Lower leg skin (tissue), 4 donors: ENCODE measurements at places on chromosomes 2 and 18. TPM values are rescaled to one million over a fixed set of nuclear protein-coding genes. Genes with fewer than 3 reads are reported as not detected.

DNA sequence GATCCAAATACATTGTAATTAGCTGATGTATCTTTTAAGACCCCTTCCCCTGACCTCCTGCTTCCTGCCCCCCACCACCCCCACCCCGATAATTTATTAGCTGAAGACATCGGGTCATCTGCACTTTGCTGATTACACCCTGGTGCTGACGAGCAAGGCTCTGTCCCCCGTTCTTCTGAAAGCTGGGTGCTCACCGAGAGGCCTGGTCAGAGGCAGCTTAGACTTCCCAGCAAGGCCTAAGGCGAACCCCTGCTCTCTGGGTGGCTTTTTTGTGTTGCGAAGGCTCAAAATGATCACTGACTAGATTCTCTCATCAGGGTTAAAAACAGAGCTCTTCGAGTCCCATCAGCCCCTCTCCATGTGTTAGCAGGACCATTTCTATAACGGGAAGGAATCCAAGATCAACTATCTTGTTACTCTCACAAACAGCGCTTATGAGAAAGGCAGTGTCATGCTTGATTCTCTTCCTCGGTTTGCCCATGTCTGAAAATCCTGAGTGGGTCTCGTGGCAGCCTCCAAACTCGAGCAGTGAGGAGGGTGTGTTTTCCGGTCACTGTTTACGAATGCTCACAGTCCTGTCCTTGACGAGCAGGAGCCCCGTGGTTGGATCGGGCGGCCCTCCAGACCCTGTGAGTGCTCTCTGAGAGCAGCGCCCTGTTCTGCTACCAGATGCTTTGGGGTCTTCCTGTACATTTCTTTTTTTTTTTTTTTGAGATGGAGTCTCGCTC is 201.6 kb downstream of the HDAC4 start:
- peak; percentile 54 for DNase-seq

GRCh38 chr2:67212203-67212602 is 184.9 kb upstream of the ETAA1 start:
- no peak for DNase-seq

GRCh38 chr2:18276583-18277075 is 283.8 kb downstream of the RDH14 start:
- no peak for DNase-seq

- DNase-seq, result no peak
Observed at GRCh38 chr2:157890969-157891642, 15.0 kb upstream of the ACVR1 start.

- DNase-seq, result peak; percentile 6
Observed at GRCh38 chr2:233791151-233791882, 13.2 kb downstream of the MROH2A start.

SCRN3 gene
- 12.4 TPM for total RNA-seq

GRCh38 chr18:25352629-25353005 is 651 bp upstream of the ZNF521 start:
- DNase-seq, result no peak

GRCh38 chr18:61199171-61199848 is 133.9 kb upstream of the CDH20 start:
- no peak for DNase-seq

CXCR1 gene
- total RNA-seq, result not detected

STK25 gene
- 315 TPM for total RNA-seq

GRCh38 chr2:170229744-170230143 is 51.8 kb downstream of the MYO3B start:
- DNase-seq, result no peak

- no peak for DNase-seq
Observed at GRCh38 chr2:152046940-152047339, 51.9 kb downstream of the CACNB4 start.

- no peak for DNase-seq
Observed at GRCh38 chr2:183614799-183615435, 490.7 kb downstream of the NUP35 start.

C2orf92 gene
- 8.4 TPM for total RNA-seq

GRCh38 chr18:3171631-3172030 is 48.1 kb downstream of the MYOM1 start:
- DNase-seq, result no peak

ATF2 gene
- 24.5 TPM for total RNA-seq

GRCh38 chr18:46398005-46398404 is 259.0 kb downstream of the LOXHD1 start:
- no peak for DNase-seq

GRCh38 chr2:112482309-112483041 is 519 bp downstream of the TTL start:
- peak; percentile 17 for DNase-seq

GRCh38 chr18:70826571-70826970 is 537.7 kb downstream of the SOCS6 start:
- no peak for DNase-seq

SLC14A1 gene
- total RNA-seq, result 1.5 TPM
